ENCODE measurements at places on chromosomes 3 and 15.

GRCh38 chr3:22659651-22660475 is 543.3 kb upstream of the UBE2E2 start:
- DNase-seq: no peak

DNA sequence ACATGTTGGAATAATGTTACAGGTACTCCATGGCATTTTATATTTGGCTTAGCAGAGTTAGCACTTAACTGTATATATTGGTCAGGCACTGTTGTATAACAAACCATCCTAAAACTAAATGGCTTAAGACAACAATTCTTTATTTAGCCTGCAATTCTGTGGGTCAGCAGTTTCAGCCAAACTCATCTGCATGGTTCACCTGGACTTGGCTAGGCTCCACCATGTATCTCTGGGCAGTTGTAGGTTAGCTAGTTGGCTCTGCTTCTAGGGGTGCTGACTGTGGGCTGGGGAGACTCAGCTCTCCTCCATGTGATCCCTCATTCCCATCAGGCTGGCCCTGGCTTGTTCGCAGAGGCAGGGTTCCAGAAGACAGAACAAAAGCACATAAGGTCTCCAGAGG is 34.4 kb downstream of the RARB start:
- DNase-seq: no peak

- DNase-seq: no peak
Observed at GRCh38 chr3:126022741-126023359, 53.9 kb downstream of the ROPN1B start.

GRCh38 chr15:62564886-62565633 is 400.0 kb upstream of the C2CD4B start:
- DNase-seq: no peak

DNA sequence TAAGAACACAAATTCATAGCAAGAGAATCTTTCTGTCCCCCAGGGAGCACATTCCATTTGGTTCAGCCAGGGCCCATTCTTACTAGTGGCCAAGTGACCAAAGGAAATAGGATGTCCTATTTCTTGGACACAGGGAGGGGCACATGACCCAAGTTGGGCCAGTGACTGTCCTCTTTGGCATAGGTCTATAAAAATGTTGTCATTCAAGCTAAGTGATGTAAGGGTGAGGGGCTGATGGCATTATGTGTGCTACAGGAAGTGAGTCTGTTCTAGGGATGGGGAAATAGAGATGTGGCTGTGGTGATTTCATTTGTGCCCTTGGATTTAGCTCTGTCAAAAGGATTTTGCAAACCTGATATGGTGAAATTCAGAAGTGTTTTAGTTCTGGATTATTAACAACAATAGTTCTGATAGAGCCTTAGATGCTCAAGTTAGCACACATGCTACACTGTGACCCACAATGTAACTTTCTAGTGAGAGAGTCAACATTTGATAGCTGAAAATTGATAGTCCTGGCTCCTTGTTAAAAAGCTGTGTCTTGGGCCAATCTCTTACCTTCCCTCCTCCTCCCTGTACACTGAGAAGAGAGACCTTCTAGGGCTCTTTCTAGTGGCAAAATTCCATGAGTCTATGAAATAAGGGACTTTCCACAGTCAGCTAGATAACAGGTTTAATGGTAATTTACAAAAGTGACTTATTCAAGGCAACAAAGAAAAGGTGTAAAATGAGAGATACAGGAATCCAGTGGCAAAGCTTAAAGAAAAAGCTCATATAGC is 117.2 kb downstream of the THRB start:
- no peak for DNase-seq

GRCh38 chr3:17090280-17090983 is 205.7 kb downstream of the PLCL2 start:
- DNase-seq: no peak

GRCh38 chr3:133949438-133949837 is 53.8 kb upstream of the RAB6B start:
- DNase-seq: no peak

- DNase-seq: no peak
Observed at GRCh38 chr15:43194795-43195194, 9.6 kb downstream of the CCNDBP1 start.

DNA sequence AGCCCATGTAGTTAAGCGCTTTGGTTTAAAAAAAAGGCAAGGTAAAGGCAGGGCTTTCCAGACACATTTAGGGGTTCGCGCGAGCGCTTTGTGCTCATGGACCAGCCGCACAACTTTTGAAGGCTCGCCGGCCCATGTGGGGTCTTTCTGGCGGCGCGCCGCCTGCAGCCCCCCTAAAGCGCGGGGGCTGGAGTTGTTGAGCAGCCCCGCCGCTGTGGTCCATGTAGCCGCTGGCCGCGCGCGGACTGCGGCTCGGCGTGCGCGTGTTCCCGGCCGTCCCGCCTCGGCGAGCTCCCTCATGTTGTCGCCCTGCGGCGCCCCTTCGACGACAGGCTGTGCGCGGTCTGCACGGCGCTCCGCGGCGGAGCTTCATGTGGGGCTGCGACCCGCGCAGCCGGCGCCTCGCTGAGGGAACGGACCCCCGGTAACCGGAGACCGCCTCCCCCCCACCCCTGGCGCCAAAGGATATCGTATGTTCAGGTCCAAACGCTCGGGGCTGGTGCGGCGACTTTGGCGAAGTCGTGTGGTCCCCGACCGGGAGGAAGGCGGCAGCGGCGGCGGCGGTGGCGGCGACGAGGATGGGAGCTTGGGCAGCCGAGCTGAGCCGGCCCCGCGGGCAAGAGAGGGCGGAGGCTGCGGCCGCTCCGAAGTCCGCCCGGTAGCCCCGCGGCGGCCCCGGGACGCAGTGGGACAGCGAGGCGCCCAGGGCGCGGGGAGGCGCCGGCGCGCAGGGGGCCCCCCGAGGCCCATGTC is 927 bp downstream of the SMAD6 start:
- no peak for DNase-seq

DNA sequence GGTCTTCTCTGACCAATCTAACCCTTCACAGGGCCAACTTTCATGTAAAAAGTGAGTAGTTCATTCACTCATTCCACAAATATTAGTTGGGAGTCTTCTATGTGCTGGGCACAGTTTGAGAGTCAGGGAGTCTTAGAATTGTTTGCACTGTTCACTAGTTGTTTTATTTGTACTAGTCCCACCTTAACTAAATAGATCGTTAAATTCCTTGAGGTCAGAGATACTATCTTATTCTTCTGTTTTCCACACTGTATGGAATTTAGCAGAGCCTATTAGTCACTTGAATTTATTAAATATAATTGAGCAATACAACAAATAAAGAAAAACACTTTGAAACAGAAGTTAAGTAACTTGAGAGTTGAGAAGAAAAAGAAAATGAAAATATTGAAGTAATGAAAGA is 40.8 kb upstream of the SPTSSB start:
- no peak for DNase-seq

DNA sequence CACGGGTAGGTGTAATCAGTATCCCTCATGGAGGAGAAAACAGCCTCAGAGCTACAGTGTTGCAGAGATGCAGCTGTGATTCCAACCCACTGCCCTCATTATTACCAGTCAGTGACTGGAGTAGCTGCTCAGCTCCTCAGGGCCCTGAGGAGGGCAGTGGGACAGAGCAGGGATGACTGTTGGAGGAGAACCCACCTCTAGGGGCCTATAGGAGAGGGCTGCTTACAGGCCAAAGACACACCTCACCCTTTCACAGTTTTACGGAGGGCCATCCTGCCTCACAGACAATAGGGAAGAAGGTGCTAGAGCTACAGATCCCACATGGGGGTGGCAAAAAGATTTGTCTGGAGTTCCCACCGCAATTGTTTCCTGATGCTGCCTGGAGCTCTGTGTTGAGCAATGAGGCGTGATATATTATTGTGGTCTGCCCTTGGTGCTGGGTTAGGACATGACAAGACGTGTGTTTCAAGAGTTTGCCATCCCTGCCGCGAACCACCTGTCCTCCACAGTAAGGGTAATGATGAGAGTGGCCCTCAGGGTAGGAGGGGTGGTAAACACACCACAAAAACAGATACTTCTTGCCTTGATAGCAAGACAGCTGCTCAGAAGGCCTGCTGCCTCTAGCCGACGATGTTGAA is 140.5 kb upstream of the TPM1 start:
- no peak for DNase-seq

- DNase-seq: no peak
Observed at GRCh38 chr3:189331002-189331418, 159.2 kb downstream of the TPRG1 start.

DNA sequence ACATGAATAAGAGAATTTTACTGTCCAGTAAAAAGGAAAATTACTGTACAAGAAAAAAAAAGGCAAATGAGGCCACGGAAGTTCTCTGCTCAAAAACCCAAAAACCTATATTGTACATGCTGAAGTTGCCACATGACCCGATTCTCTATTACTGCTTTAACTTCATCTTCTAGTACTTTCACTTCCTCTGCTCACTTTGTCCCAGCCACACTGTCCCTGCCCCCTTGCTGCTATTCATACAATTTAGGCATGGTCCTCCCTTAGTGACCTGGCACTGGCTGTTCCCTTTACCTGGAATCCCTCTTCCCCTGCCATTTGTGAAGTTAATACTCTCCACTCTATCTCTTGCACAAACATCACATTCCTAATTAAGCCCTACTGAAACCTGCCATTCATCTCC is 457.4 kb downstream of the MAGI1 start:
- no peak for DNase-seq

GRCh38 chr3:96833301-96833700 is 18.9 kb downstream of the EPHA6 start:
- DNase-seq: no peak

- no peak for DNase-seq
Observed at GRCh38 chr3:48232734-48233133, 8.2 kb upstream of the ZNF589 start.

DNA sequence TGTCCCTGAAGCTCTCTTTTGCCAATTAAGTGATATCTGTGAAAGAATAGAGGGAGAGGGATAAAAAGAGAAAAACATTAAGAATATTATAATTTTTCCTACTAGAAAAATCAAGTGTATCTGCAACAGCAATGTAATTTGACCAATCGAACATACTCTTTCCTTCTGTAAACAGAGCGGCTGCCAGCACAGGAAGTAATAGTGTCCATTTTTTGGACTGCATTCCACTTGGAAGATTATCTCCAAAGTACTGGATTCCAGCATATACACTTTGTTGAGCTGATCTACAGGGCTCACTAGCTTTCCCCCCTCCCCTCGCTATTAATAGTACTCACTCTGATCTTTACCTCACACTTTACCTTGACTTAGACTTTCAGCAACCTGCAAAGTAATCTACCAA is 90.4 kb downstream of the SUCLG2 start:
- DNase-seq: no peak

GRCh38 chr15:85805420-85805819 is 10.7 kb upstream of the KLHL25 start:
- no peak for DNase-seq

- DNase-seq: no peak
Observed at GRCh38 chr3:149426325-149426724, 48.2 kb upstream of the TM4SF4 start.

DNA sequence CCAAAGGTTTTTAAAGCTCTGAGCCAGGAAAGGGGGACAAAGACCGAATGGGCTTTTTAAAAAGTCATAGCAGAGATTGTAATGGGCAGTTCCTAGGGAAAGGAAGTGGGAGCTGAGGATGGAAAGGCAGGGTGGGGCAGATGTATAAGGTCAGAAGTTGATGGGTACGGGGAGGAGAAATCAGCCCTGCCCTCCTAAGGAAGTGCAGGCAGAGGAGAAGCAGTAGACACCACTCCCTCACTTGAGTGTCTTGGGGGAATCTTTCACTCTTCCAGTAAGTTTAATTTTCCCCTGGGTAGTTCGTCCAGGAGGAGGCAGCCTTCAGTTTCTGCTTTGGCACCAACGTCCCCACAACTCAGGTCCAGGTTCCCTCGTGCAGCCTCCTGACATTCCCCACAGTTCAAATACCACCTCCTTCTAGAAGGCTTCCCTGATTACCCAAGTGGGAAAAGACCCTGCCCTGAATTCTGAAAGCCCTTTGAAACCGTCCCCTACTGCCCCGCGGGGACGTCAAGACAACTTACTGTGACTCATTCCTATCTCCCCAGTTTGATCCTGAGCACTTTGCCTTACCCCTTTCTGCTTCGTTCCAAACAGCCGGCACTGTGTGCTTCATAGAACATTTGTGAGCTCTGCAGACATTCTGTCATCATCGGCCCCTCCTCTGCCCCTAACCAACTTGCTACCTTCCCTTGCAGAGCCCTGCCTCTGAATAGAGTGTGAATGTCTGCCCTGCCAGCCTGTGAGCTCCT is 14.3 kb upstream of the SRP14 start:
- no peak for DNase-seq

GRCh38 chr3:195061756-195062655 is 209.0 kb downstream of the XXYLT1 start:
- DNase-seq: no peak

- DNase-seq: no peak
Observed at GRCh38 chr3:150345021-150345538, 63.0 kb upstream of the TSC22D2 start.

DNA sequence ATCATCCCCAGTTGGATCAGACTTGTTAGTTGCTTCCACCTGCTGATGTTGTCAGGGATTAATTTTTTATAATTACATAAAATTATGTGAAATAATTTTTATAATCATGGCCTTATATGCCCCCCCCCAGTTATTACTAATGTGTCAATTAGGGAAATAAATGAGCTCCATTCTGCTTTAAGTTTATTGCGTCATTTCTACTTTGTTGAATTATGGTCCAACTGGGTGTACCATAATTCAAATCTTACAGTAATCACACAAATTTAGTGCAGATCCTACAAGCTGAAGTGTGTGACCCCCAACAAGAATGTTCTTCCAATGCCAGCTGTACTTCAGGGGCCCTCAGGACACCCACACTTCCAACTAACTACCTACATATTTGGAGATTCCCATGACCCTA is 7.5 kb upstream of the NDN start:
- DNase-seq: no peak

- DNase-seq: no peak
Observed at GRCh38 chr15:36832774-36833463, 253.5 kb downstream of the CDIN1 start.

GRCh38 chr3:51995346-51996163 is at the start of gene RPL29:
Gene RPL29 (minus strand): TSS chr3:51995895. CDS start chr3:51995461, 434 bp downstream.
- DNase-seq: peak; percentile 83

GRCh38 chr3:23153436-23153835 is 49.7 kb upstream of the UBE2E2 start:
- DNase-seq: no peak

All from C1 segment of cervical spinal cord (tissue), 14 donors.